ENCODE measurements at places on chromosomes 12 and 14. TPM values are rescaled to one million over a fixed set of nuclear protein-coding genes. Genes with fewer than 3 reads are reported as not detected.

- H3K36me3 ChIP-seq, result no peaks in the 10 kb centered on the region
- H3K27me3 ChIP-seq, result no peaks in the 10 kb centered on the region
- DNase-seq, result no peak
- no peak overlapping the region for H3K27ac ChIP-seq
- no peaks in the 10 kb centered on the region for H3K4me1 ChIP-seq
- H3K4me3 ChIP-seq, result no peak overlapping the region
These were observed 1188.2 kb upstream of the TMEM132C start for GRCh38 chr12:127078577-127079350.

- no peak overlapping the region for H3K4me3 ChIP-seq
- no peaks in the 10 kb centered on the region for H3K36me3 ChIP-seq
- H3K4me1 ChIP-seq, result no peaks in the 10 kb centered on the region
- peak overlapping the region; percentile 5 for H3K27ac ChIP-seq
These were observed 170.0 kb downstream of the SLC2A13 start for GRCh38 chr12:39935839-39936238.

DNA sequence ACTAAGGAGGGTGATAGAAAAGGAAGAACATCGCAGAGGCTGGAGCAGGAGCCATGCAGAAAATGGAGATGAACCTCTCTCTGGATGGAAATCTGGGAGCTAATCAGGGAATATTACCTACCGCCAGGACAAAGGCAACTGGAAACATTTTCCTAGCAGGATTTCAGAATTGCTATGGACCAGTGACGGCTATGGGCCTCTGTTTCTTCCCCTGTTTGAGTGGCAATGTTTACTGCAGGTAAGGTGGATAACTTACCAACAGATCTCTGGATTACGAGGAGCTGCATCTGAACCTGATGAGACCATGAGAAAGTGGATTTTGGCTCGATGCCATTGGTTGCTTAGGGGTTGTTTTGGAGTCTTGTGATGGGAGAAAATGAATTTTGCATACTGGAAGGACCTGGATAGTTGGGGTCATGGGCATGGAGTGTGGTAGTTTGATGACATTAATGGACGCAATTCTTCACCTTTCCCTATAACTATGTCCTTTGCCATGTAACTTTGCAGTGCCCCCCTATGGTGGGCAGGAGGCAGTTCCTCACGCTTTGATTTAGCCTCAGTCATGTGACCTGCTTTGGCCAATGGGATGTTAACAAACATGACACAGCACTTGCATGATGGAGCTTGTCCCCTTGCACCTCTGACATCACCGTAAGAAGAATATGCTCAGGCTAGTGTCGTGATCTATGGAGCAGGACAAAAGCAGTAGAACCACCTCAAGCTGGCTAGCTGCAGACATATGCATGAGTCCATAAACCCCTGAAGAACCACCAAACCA, 51.1 kb downstream of the CALM1 start:
- no peaks in the 10 kb centered on the region for H3K4me1 ChIP-seq
- H3K27ac ChIP-seq, result no peak overlapping the region
- no peaks in the 10 kb centered on the region for H3K36me3 ChIP-seq
- no peak overlapping the region for H3K4me3 ChIP-seq
- H3K27me3 ChIP-seq, result no peaks in the 10 kb centered on the region

TAS2R42 gene
- not detected for total RNA-seq

B4GALNT1 gene
- total RNA-seq, result 14.1 TPM

GLIPR1 gene
- total RNA-seq, result 74.3 TPM

DNA sequence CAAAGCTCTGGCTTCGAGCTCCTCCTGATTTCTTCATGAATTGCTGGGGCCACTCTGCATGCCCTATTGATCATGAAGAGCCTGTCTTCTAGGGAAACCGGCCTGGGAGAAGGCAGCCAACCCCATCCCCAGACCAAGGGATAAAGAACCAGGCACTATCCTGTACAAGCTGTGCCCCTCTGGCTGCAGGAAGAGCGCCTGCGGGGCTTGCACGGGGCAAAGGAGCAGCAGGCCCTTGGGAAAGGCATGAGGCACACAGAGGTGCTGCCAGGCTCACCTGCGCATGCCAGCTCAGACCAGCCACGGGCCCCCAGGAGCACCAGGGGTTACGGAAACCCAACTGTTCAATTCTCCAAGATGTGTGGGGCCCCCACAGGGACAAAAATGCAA, 2.1 kb downstream of the ITPK1 start:
- H3K4me3 ChIP-seq, result peak overlapping the region; percentile 81
- H3K27me3 ChIP-seq, result no peaks in the 10 kb centered on the region

- H3K4me1 ChIP-seq, result no peaks in the 10 kb centered on the region
- no peaks in the 10 kb centered on the region for H3K36me3 ChIP-seq
- H3K27me3 ChIP-seq, result no peaks in the 10 kb centered on the region
- DNase-seq, result no peak
- H3K27ac ChIP-seq, result no peak overlapping the region
These were observed 20.7 kb downstream of the SLC6A12 start for GRCh38 chr12:193261-193660.

GRCh38 chr12:93056971-93057535, 128.0 kb upstream of the EEA1 start:
- H3K4me1 ChIP-seq, result no peaks in the 10 kb centered on the region
- H3K27ac ChIP-seq, result no peak overlapping the region
- no peaks in the 10 kb centered on the region for H3K27me3 ChIP-seq
- DNase-seq, result no peak

OR4Q3 gene
- total RNA-seq, result not detected

DNA sequence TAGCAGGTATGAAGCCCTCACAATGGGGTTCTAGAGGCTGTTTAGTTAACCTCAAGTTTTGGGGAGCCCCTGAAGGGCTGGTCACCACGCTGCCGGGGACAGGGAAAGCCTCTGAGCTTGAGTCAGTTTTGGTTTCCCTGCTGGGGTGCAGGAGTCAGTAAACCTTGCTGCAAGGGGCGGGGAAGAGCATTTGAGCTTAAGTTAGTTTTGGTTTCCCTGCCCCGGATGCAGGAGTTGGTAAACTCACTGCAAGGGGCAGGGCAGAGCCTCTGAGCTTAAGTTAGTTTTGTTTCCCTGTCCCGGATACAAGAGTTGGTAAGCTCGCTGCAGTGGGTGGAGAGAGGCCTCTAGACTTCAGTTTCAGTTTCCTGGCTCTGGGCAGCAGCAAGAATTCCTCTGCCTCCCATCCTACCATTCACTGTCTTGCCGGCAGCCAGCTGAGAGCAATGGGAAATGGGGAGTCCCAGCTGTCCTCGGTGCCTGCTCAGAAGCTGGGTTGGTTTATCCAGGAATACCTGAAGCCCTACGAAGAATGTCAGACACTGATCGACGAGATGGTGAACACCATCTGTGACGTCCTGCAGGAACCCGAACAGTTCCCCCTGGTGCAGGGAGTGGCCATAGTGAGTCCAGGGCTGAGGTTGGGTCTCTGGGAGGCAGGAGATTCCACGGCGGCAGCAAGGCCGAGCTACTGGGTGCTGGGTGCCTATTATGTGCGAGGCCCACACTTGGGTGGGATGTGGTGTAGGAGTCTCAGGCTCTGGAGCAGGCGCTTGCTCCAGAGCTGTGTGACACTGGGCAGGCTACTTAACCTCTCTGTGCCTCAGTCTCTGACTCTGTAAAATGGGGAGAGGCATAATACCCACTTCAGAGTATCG, at the start of gene OAS2:
Gene OAS2 (plus strand): TSS at position 357 of the 878 bp plus-strand sequence. CDS start 90 bp downstream, at position 447.
- H3K27ac ChIP-seq, result peak within 1 kb of the TSS; percentile 79
- peak within 1 kb of the TSS; percentile 29 for H3K4me3 ChIP-seq
- H3K4me1 ChIP-seq, result no peaks in the 10 kb centered on the region
- no peaks in the 10 kb centered on the region for H3K36me3 ChIP-seq
- H3K27me3 ChIP-seq, result no peaks in the 10 kb centered on the region

DNA sequence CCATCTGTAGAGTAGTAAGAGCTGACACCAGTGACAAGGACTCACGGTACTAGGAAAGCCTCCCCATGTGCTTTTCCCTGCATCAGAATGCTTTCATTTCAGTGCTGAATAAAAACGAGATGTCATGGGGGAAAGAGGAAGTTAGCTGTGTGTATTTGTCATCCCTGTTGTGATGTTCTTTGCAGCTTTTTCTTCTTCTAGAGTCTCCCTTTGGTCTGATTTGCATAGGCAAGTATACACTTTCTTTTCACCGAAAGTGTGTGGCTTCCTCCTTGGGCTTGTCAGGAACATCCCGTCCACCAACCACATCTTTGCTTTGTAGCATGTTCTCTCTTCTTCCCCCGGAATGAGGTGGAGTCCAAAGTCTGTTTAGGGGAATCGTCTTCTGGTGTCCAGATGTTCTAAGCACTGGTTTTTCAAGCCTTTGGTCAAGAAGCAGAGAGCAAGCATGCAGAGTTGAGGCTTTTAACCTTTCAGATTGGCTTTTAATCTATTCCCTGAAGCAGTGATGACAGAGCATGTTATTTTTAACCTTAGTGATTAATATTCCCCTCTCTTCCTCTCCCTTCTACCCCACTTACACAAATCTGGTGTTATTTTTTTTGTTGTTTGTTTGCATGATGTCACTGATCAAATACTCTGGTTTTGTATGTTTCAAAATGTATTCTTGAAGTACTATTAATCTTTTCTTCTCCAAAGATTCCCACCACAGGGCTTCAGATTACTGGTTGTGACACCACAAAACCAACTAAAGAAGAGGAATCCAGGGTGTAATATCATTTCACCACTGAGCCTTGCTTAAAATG, 163.4 kb downstream of the SAMD4A start:
- peak; percentile 33 for DNase-seq
- H3K36me3 ChIP-seq, result no peaks in the 10 kb centered on the region
- no peaks in the 10 kb centered on the region for H3K4me1 ChIP-seq
- no peaks in the 10 kb centered on the region for H3K27me3 ChIP-seq
- no peak overlapping the region for H3K4me3 ChIP-seq
- H3K27ac ChIP-seq, result peak overlapping the region; percentile 68

DNA sequence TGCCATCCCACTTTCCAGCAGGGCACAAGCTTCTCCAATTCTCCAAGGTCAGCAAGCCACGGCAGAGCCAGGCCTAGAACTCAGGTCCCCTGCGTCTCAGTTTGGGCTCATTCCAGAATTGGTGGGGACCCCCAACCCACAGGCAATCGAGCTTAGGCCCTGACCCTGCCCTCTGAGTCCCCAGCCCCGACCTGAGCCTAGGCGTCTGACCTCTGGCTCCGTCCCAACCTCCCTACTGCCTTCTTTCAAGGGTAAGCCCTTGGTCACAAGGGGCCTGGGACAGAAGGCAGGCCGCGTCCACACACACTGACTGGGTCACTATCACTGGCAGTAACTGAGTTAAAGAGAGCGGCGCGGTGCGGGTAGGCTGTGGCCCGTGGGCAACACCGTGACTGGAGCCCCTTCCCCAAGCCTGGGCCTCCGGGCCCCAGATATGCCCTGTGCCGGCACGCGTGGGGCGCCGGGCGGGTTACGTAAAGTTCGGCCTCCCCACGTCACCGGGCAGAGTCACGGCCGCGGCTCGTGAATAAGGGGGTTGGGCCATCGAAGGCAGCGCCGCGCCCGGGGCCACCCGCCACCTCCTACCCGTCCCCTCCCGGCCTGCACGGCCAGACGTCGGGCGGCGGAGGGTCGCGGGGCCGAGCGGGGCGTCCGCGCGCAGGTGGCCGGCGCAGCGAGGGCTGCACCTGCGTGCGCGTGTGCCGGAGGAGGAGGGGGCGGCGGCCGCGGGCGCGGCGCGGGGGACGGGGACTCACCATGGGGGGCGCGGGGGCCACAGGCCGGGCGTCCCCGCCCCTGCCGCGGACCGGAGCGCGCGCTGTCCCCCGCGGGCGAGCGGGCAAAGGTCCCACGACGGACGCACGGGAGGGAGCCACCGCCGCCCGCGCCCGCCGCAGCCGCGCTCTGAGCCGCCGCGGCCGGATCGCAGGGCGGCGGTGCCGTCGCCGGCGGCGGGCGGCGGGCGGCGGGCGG, 516 bp downstream of the ANKRD9 start:
- H3K27ac ChIP-seq, result peak overlapping the region; percentile 84
- DNase-seq, result peak; percentile 67
- H3K4me3 ChIP-seq, result peak overlapping the region; percentile 52

DNA sequence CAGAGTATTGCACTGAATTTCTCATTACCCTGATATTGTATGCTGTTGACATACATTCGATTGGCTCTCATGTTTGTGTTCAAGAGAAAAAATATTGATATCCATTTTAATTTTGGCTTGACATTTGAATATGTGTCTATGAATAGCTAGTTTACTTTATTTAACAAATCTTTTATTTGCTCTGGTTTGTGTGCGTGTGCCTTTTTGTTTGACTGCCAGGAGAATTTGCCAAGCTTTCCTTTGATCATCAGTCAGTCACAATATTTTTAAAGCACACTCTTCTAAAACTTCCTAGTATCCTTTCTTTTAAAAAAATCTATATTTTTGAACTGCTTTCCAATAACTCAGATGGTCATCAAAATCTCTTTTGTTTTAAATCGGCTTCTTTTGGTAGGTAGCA, 179.3 kb upstream of the FLRT2 start:
- H3K4me3 ChIP-seq, result no peak overlapping the region
- H3K36me3 ChIP-seq, result no peaks in the 10 kb centered on the region
- no peak overlapping the region for H3K27ac ChIP-seq

DNA sequence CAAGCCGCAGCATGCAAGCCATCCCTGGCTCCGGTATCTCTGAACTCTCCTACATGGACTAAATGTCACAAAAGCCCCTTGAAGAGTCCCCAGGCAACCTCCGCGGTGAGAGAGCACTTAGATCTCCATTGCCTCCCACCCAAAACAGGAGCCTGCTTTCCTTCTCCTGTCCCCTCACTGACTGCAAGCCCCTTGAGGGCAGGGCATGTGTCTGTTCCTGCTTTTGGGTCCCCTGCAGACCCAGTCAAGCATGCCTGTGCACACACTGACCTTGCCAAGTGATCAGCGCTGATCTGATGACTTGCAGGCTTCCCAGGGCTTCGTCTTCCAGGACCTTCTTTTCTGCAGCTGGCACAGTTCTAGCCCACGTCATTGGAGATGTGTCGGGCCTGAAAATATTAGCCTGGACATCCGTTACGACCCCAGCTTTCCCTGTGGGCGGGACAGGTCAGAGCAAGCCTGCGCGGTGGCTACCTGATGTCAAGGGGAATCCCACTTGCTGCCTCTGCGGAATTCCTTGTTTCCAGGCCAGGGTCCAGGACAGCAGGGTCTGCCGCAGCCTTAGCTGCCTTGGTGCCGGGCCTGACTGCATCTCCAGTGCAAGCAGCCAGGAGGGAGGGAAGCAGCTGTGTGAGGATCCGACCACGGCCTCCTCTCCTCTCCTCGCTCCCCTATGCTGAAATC, 92.5 kb downstream of the FBXL14 start:
- no peak overlapping the region for H3K4me3 ChIP-seq
- no peaks in the 10 kb centered on the region for H3K4me1 ChIP-seq
- no peaks in the 10 kb centered on the region for H3K36me3 ChIP-seq
- DNase-seq, result no peak
- H3K27ac ChIP-seq, result no peak overlapping the region

DNA sequence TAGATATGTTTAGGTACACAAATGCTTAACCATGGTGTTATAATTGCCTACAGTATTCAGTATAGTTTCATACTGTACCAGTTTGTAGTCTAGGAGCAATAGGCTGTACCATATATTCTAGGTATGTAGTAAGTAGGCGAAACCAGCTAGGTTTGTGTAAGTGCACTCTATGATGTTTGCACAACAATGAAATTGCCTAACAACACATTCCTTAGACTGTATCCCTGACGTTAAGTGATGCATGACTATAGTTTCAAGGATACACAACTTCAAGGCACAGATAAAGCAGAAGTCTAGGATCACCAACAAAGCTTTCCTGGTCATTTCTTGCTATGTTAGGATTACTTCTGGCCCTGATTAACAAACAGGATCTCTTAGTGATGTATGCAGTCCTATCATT, 135.1 kb downstream of the SLC38A1 start:
- H3K27me3 ChIP-seq, result no peaks in the 10 kb centered on the region
- DNase-seq, result no peak
- H3K27ac ChIP-seq, result peak overlapping the region; percentile 44
- H3K36me3 ChIP-seq, result no peaks in the 10 kb centered on the region
- no peak overlapping the region for H3K4me3 ChIP-seq
- H3K4me1 ChIP-seq, result no peaks in the 10 kb centered on the region

SYT10 gene
- total RNA-seq, result not detected

Data from uterus (tissue), 4 donors.